Hepatocyte (in vitro differentiated cells): ENCODE measurements at places on chromosomes 7 and 10.

GRCh38 chr7:36291387-36292316 is 98.0 kb upstream of the ANLN start:
- peak overlapping the region; percentile 95 for H3K27ac ChIP-seq
- no peak overlapping the region for H3K4me3 ChIP-seq
- DNase-seq = peak; percentile 95
- peaks cover 21% of the 10 kb centered on the region for H3K4me1 ChIP-seq

DNA sequence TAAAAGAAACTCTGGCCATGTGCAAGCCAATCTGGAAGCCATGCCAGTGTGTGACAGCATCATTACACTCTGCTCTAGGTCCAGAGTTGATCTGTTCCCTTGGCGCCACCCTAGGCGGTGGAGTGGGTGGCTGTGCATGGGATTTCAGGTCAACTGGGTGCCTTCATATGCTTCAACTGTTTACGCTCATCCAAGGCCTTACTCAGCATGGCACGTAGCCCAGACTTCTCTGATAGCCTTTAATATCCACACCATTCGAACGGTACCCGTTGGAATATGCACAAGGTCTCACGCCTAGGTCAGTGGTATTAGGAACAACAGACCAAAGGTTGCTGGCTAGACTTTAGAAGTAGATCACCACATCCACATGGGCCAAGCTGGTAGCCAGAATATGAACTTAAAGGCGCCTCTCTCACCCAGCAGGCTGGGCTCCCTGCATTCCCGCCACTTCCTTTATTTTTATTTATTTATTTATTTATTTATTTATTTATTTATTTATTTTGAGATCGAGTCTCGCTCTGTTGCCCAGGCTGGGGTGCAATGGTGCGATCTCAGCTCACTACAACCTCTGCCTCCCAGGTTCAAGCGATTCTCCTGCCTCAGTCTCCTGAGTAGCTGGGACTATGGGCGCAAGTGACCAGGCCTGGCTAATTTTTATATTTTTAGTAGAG is 18.7 kb upstream of the ACHE start:
- no peak overlapping the region for H3K27ac ChIP-seq
- no peak for DNase-seq
- H3K4me1 ChIP-seq = no peaks in the 10 kb centered on the region
- no peaks in the 10 kb centered on the region for H3K36me3 ChIP-seq
- H3K27me3 ChIP-seq = no peaks in the 10 kb centered on the region

- H3K4me1 ChIP-seq = no peaks in the 10 kb centered on the region
- DNase-seq = peak; percentile 77
- H3K27me3 ChIP-seq = no peaks in the 10 kb centered on the region
- H3K27ac ChIP-seq = no peak overlapping the region
- H3K36me3 ChIP-seq = no peaks in the 10 kb centered on the region
Measured at GRCh38 chr7:122092964-122093797, 50.9 kb downstream of the AASS start.

- H3K27ac ChIP-seq = no peak overlapping the region
- H3K4me3 ChIP-seq = no peak overlapping the region
- no peaks in the 10 kb centered on the region for H3K27me3 ChIP-seq
- no peak for DNase-seq
- no peaks in the 10 kb centered on the region for H3K36me3 ChIP-seq
- H3K4me1 ChIP-seq = no peaks in the 10 kb centered on the region
Measured at GRCh38 chr7:88201305-88201704, 18.5 kb downstream of the SRI start.
